Mesenchymal stem cell (in vitro differentiated cells and primary cell): ENCODE measurements at places on chromosomes 5 and 9.

- no peaks in the 10 kb centered on the region for H3K27me3 ChIP-seq
- H3K4me3 ChIP-seq = no peak overlapping the region
- H3K36me3 ChIP-seq = peaks cover 10% of the 10 kb centered on the region
- DNase-seq = no peak
- H3K27ac ChIP-seq = no peak overlapping the region
- peaks cover 4% of the 10 kb centered on the region for H3K4me1 ChIP-seq
Measured at GRCh38 chr9:126348911-126349550, 22.4 kb downstream of the MVB12B start.

DNA sequence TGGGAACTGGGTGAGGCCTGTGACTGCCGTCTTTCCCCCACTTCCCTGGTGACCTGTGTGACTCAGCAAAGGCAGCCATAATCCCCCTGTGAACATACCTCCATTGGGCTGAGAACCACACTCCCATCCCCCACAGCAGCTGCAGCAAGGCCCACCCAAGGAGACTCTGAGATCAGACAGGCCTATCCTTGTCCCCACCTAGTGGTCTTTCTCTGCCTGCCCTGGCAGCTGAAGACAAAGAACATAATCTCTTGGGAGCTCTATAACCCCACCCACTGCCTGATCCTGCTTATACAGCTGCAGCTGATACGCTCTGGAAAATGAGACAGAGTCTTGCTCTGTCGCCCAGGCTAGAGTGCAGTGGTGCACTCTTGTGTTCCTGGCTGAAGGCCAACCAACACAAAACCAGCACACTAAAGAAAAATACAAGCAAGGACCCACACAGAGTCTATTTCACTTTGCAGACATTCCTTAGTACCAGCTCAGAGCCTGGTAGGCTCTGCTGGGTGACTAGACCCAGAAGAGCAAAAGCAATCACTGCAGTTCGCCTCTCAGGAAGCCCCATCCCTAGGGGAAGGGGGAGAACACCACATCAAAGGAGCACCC is 106.7 kb downstream of the MCTP1 start:
- H3K4me1 ChIP-seq = peaks cover 3% of the 10 kb centered on the region
- no peaks in the 10 kb centered on the region for H3K27me3 ChIP-seq
- DNase-seq = peak; percentile 30
- H3K4me3 ChIP-seq = no peak overlapping the region

DNA sequence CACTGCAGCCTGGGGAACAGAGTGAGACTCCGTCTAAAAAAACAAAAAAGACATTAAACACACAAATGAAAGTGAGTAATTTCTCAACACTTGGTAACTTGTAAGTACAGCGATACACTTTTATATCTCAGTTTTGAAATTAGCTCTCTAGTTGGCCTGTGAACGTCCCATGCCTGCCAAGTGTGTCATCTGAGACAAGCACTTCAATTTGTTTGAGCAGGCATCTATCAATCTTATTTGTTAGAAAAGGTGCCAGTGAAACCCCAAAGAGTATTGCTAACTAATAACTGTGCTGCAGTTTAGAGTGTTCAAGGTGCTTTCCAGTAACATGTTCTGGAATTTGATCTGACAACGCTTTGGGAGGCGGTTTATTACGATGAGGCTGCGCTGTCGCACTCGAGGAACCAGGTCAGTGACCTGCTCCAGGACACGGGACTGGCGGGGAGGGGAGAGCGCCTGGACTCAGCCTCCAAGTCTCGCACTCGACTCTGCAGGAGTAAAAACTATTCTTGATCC is 1.1 kb upstream of the SPIN1 start:
- H3K4me1 ChIP-seq = peaks cover 7% of the 10 kb centered on the region
- H3K36me3 ChIP-seq = no peaks in the 10 kb centered on the region
- no peaks in the 10 kb centered on the region for H3K27me3 ChIP-seq
- no peak for DNase-seq
- H3K4me3 ChIP-seq = peak overlapping the region; percentile 83

DNA sequence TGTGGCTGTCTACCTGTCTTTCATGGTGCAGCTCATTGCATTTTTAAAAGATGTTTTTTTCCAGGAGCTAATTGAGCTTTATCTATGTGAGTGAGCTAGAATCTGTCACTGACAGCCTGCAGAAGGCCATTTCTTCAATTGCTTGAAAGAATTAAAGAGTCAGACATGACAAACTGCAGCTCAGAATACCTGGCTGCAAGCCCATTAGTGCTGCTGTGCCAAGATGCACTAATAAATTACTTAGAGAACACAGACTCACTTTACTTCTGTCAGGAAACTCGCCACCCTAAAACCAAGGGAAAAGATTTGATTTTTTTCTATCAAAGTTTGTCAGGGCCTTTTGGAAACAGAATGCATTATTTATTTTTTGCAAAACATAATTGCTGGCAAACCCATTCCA is 368.3 kb downstream of the CAAP1 start:
- DNase-seq = no peak
- H3K27me3 ChIP-seq = no peaks in the 10 kb centered on the region
- H3K4me3 ChIP-seq = no peak overlapping the region

DNA sequence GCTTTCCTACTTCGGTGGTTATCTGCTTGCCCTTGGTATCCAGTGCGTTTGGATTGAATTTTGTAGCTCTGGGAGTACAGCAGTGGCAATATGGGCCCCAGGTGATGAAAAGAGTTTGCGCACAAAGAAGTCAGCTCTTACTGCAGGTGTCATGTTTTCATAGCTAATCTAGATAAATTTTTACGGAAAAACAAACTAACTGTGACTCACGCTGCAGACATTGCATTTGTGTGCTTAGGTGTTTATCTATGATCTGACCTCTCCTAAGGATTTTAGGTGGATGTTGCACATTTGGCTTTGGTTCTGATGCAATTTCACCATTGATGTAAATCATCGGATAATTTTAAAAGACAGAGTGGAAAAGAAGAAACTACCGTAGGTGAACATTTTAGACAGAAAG is 92.1 kb downstream of the VCAN start:
- DNase-seq = no peak
- peaks cover 7% of the 10 kb centered on the region for H3K36me3 ChIP-seq
- no peaks in the 10 kb centered on the region for H3K27me3 ChIP-seq
- H3K4me1 ChIP-seq = peaks cover 4% of the 10 kb centered on the region
- peak overlapping the region; percentile 4 for H3K4me3 ChIP-seq
- peak overlapping the region; percentile 24 for H3K27ac ChIP-seq

DNA sequence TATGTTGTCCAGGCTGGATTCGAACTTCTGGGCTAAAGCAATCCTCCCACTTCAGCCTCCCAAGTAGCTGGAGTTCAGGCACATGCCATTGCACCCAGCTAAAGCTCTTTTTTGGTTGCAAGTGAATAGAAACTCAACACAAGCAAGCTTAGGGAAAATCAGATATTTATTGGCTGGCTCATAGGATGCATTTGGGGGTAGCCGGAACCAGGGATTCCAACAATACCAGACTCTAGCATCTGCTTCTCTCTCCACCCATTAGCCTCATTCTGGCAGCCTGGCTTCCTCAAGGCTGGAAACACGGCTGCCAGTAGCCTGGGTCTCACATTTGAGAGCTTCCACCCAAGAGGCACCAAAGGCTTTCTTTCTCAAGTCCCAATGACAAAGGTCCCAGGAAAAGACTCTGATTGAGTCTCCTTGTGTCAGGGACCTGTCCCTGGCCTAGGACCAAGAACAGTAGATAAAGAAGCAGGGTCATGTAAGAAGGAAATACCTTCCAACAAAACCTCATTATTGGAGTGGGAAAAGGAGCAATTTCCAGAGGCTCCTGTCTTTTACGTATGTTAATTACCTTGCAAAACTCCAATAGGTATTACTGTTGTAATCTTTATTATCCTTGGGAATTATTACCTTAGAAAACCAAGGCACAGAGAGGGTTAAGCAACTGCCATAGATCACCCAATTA is 23.0 kb upstream of the B4GALT1 start:
- peaks cover 5% of the 10 kb centered on the region for H3K4me1 ChIP-seq
- no peak for DNase-seq
- no peaks in the 10 kb centered on the region for H3K36me3 ChIP-seq
- H3K27ac ChIP-seq = no peak overlapping the region

GRCh38 chr9:89247431-89248353 is 63.3 kb upstream of the CKS2 start:
- DNase-seq = peak; percentile 15
- H3K27ac ChIP-seq = no peak overlapping the region
- H3K36me3 ChIP-seq = no peaks in the 10 kb centered on the region
- H3K27me3 ChIP-seq = no peaks in the 10 kb centered on the region

- no peak for DNase-seq
- H3K4me3 ChIP-seq = no peak overlapping the region
- no peaks in the 10 kb centered on the region for H3K36me3 ChIP-seq
Measured at GRCh38 chr5:19172926-19173470, 815.0 kb downstream of the CDH18 start.

- H3K27me3 ChIP-seq = peaks cover 30% of the 10 kb centered on the region
- H3K4me3 ChIP-seq = no peak overlapping the region
- H3K27ac ChIP-seq = no peak overlapping the region
- DNase-seq = no peak
- no peaks in the 10 kb centered on the region for H3K36me3 ChIP-seq
Measured at GRCh38 chr5:150626853-150627276, 13.6 kb upstream of the SYNPO start.

GRCh38 chr9:134922066-134922931 is 4.6 kb upstream of the FCN1 start:
- H3K4me1 ChIP-seq = no peaks in the 10 kb centered on the region
- no peaks in the 10 kb centered on the region for H3K36me3 ChIP-seq
- DNase-seq = no peak

DNA sequence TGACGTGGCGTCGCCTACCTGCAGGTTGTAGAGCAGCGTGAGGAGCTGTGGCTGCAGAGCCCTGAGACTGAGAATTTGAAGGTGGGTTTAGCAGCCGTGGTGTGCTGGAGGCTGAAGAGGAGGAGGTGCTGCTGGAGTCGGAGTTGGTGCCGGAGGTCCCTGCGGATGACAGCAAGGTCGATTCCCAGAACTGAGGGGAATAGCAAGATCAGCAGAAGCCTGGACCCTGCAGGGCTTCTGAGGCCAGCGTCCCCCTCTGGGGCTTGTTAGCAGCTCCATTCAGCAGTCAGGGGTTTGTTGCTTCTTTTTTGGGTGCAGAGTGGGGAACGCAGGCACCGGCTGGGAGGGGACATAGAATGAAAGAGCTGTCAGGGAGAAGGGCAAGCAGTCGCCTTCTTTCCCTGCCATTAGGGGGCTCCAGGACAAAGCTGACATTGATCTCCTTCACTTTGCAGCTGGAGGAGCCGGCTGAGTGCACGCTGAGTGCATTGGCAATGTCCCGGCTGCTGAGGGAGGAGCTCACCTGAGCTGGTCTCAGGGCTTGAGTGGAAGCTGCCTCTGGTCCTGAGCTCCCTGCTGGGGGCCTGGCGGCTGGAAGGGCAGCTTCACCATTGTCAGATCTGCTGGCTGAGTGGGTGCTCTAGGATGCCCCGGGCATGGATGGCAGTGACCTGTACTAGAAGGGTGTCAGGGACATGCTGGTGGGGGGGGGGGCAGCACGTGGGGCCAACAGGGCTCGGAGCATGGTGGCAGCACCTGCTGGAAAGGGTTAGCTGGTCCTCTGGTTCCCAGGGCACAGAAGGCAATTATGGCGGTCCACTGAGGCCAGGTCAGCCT is 20.8 kb downstream of the OBP2B start:
- no peaks in the 10 kb centered on the region for H3K36me3 ChIP-seq
- H3K27me3 ChIP-seq = peaks cover 48% of the 10 kb centered on the region
- no peak overlapping the region for H3K27ac ChIP-seq
- H3K4me3 ChIP-seq = no peak overlapping the region

GRCh38 chr5:122653087-122654017 is 121.5 kb upstream of the SNX2 start:
- no peak overlapping the region for H3K4me3 ChIP-seq
- peak; percentile 9 for DNase-seq
- H3K27me3 ChIP-seq = no peaks in the 10 kb centered on the region
- H3K4me1 ChIP-seq = no peaks in the 10 kb centered on the region

- H3K27me3 ChIP-seq = peaks cover 99% of the 10 kb centered on the region
- H3K4me1 ChIP-seq = peaks cover 16% of the 10 kb centered on the region
- H3K36me3 ChIP-seq = no peaks in the 10 kb centered on the region
- no peak overlapping the region for H3K27ac ChIP-seq
Measured at GRCh38 chr5:88664645-88665044, 218.3 kb downstream of the MEF2C start.

DNA sequence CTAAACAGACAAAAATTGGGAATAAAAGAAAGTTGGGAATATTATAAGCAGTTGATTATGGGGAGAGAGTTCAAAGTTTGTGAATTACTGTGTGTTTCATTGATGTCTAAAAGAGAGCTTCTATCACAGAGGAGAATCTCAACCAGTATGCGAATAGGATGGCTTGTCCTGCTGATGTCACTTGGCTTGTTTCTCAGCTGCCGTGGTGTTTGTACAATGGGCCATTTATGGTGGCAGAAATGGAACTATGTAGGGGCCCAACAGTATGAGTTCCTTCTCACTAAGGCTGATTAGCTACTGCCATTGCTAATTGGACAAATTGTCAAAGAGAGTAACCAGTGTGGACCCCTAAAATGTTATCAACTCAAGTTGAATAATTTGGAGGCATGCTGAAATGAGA is 103.9 kb downstream of the ST8SIA4 start:
- no peaks in the 10 kb centered on the region for H3K4me1 ChIP-seq
- no peak for DNase-seq
- H3K27ac ChIP-seq = no peak overlapping the region
- no peaks in the 10 kb centered on the region for H3K27me3 ChIP-seq

DNA sequence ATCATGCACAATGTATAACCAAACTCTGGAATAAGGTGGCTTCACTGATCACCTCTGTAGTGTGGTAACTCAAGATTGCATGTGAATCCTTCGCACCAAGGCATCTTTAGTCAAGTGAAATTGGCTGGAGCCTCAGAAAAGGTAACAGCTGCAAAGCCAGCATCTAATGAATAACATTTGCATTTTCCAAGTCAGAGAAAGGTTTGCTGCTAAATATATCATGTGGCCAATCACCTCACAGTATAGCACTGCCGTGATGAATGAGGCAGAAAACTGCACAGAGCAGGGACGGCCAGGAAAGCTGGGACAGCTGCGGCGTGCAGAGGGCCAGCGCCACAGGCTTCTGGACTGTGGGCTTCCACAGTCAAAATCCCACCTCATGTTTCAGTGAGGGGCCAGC is 18.5 kb downstream of the MRPS27 start:
- no peak overlapping the region for H3K4me3 ChIP-seq
- H3K27ac ChIP-seq = no peak overlapping the region
- H3K4me1 ChIP-seq = peaks cover 2% of the 10 kb centered on the region

DNA sequence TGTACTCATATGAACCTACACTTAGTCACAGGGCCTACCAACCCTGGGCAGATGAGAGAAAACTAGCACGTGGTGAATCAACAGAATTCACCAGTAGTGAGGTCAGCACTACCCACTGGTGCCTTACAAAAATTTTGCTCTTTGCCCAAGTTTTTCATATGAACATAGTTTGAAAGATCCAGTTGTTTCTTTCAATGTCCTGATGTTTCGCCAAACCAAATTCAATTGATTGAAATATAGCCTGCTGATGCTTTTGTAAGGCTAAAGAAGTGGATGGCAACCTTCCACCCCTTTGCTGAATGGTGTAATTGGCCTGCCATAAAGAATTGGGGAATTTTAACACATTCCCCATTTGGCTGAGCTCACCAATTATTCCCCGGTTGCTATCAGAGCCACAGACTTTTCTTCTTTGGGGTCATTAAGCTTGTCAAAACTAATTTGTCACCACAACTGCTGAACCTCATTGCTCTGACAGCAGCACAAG is 339.2 kb downstream of the GLIS3 start:
- H3K4me3 ChIP-seq = no peak overlapping the region
- no peak for DNase-seq
- H3K27me3 ChIP-seq = no peaks in the 10 kb centered on the region
- peak overlapping the region; percentile 1 for H3K27ac ChIP-seq
